ENCODE measurements at places on chromosomes 3 and 15.

DNA sequence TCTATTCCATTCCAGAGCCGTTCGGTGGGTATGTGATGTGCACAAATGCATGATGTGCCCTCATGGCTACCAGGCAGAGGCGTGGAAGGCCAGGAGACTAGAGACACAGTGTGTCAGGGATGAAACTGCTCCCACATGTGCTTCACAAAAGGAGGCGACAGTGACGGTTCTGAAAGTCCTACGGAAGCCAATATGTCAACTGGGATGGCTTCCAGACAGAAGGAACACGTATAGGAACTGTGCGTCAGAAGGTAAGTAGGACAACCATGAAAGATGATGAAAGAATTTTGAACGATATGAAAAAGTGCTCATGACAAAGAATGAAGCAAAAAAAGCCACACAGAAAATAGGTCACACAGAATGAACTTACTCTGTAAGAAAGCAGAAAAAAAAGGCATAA is 34.1 kb downstream of the GLB1 start:
- DNase-seq, result no peak

DNA sequence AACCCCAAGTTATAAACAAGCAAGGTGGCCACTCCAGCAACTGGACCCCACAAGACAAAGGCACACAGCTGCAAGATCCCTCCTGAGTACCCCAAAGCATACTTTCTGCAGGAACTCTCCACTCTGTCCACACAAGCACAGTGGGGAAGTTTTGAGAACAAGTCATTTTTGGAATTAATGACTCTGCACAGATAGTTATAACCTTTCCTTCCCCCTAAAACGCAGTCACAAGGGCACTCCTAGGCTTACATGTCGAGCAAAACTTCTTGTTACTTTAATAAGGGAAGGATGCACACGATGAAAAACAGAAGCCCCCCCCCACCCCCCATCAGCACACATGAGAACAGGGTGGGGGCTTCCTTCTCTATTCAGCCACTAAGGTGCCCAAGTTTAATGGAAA is 1.2 kb downstream of the STIMATE start:
- DNase-seq, result no peak

DNA sequence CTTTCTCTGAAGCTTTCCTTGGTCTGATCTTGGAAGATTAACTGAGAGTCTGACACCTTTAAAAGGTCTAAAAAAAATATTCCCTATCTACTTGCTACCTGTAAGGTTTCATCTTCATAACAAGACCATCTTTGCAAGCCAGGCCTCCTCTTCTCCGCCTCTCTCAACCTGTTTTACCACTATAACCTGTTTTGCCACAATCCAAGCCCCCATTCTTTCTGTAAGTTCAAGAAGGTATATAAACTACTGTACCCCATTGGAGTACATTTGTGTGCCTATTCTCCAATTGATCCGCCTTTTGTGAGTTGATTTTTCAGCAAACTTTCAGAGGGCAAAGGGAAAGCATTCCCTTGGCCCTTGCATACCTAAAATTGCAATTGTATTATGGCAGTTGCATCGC is 319.3 kb upstream of the NECTIN3 start:
- no peak for DNase-seq

GRCh38 chr3:184590795-184591194 is 29.2 kb downstream of the EPHB3 start:
- no peak for DNase-seq

GRCh38 chr15:63517202-63517601 is 12.8 kb downstream of the USP3 start:
- no peak for DNase-seq

DNA sequence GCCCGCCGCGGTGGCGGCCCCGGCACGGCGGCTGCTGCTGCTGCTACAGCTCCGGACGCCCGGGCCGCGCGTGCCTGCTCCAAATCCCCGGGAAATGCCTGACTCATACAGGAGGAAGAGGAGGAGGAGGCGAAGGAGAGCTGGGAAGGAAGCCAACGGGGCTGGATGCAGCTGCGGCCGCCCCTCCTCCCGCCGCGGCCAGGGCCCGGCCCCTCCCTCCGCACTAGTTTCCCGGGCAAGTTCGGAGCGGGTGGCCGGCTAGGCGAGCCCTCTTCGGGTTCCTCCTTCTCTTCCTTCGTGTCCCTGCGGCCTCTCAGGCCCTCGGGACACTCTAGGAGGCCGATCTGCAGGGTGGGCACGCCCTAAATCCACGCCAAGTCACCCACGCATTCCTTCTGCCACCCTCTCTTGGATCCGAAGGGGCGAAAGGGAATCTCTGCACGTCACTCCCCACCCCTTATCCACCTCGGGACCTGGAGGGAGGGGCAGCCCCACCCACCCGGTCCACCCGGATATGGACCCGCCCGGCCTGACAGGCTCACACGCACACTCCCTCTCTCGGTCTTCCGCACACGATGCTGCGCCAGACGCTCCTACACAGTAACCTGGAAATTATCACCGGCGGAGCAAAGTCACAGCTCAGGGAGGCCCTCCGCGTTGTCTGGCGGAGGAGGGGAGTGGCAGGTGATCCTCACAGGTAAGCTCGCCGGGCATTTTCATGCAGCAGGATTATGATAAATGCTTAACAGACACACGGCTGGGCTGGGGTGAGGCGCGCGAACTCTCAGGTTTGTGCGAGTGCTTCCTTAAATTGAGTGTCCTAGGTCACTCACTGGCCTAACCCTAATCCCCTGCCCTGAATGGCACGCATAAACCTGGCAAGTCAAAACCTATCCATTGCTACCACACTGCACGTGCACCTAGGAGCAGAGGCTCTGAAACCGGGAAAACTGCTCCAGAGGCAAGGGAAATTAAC is at the start of the genes OSBPL10 and ZNF860:
OSBPL10 (minus strand) TSS at position 57 of the 976 bp plus-strand sequence. CDS start 83 bp downstream, outside the sequence.
ZNF860 (plus strand) TSS at position 545 of the 976 bp plus-strand sequence. CDS start 7,330 bp downstream, outside the sequence.
- peak; percentile 66 for DNase-seq

GRCh38 chr15:63043335-63044076 is 959 bp downstream of the TPM1 start:
- DNase-seq, result peak; percentile 56

DNA sequence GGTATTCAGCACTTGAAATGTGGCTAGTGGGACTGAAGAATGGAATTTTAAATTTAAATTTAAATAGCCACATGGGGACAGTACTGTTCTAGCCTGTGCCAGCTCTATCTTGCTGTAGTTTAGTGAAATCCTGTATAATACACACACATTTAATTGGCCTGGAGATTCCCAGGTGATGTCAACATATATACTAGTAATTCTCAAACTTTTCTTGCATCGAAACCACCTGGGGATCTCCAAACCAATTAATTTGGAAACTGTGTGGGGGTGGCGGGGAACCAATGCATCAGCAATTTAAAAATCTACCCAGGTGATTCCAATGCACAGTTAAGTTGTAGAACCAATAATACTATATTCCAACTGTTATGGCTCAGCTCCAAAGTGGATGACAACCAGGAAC is 228.9 kb upstream of the MRPL3 start:
- DNase-seq, result no peak

GRCh38 chr3:110236976-110237610 is 834.5 kb upstream of the NECTIN3 start:
- DNase-seq, result no peak

GRCh38 chr15:31399544-31400171 is 73.0 kb downstream of the KLF13 start:
- DNase-seq, result no peak

GRCh38 chr3:2513986-2514385 is 415.3 kb downstream of the CNTN4 start:
- no peak for DNase-seq

GRCh38 chr3:189132839-189133238 is 38.9 kb upstream of the TPRG1 start:
- no peak for DNase-seq

GRCh38 chr3:125431391-125431790 is 56.3 kb upstream of the ZNF148 start:
- DNase-seq, result no peak

DNA sequence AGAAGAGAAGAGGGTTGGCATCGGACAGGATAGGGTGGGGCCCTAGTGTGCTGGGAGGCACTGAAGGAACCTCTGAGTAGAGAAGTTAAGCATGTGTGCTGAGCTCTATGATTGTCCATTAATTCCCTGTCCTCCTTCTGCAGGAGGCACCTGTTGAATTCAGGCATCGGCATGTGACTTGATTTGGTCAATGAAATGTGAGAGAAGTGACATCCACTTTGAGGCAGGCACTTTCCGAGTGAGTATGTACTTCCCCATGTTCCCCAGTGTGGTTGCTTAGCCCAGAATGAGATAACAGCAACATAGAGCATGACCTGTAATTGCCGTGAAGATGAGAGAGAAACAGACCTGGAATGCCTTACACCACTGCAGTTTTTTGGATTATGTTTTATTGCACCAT is 224.8 kb downstream of the RPLP1 start:
- no peak for DNase-seq

DNA sequence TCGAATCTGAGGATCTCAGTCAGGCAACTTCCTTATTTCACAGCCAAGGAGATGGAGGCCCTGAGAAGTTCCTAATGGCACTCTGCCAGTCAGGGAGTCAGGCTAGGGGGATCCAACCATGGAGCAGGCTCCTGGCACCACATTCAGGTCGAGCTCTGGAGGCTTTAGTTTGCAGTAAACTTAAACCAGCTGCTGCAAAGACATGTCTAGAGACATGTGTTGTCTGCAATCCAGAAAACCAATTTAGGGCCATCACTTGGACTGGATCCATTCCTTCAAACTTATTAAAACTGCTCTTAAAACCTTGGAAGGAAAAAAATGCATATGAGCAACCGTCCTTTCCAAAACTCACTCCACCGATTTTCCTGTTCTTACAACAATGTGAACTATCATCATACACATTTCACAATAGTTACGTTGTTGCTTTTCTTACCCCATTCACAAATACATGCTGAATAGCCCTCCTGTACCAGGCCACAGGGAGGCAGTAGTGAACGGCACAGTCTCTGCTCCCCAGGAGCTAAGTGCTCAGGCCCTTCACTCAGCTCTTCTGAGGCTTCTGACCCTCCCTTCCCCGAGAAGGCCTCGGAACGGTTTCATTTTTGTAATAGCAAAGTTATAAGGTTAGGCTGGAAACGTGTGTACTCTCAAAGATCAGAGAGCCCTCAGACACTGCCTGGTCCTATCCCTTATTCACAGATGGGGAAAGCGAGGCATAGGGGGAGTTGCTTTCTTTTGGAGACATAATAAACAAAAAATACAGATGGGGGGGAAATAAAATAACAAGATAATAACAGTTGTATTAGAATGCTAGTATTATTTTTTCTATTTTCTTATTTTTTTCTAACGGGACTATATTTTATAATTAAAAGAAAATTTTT is 20.1 kb downstream of the RFT1 start:
- DNase-seq, result peak; percentile 49

DNA sequence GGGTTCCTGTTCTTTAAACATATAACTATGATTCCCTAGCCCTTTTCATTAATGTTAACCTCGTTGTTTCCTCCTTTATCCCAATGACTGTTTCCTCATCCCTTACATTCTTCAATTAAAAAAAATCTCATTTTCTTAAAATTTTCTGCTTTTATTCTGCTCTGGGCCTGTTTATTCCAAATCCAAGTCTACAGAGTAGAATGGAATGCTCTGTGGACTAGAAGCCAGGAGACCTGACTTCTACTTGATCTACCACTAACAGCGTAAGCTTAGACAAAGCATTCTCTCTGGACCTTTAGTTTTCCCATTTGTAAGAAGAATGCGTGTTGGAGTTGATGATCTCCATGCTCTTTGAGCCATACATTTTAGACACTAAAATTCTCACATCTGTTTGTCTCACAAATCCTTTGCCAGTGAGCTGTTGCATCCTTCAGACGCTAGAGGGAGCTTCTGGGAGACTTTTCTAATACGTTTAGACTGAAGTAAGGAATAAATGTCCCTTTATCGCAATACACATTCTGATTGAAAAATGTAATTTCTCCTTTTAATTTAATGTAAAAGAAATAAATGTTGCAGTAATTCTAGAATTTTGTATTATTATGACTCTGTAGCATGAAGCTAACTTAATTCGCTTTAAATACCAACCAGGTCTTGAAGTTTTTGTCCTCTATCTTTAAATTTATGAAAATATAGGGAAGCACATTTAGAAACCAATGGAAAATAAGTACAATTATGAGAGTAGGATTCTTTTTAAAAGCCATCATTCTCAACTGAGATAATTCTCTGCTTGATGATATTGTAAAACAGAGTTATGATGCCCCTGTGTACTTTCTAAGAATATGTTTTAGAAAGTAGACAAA is 21.7 kb upstream of the GMNC start:
- peak; percentile 12 for DNase-seq

- no peak for DNase-seq
These were observed 342.7 kb downstream of the PTPRG start for GRCh38 chr3:61903931-61904657.

DNA sequence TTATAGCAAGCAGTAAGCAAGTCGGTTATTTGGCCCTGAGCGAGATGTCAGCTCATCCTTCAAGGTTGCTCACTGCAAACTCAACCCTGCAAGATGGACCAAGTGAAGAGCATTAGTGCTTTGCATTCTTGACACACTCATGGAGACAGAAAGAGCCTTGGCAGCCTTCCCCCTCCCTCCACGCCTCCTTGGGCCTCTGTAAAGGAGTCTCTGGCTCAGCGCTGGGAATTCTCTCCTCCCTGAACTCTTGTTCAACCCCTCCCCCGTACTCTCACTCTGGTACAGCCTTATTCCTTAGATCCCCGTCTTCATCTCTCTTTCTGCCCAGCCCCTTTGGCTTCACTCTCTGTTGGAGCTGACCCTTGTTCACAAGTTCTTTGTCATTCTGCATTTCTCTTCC is 2.2 kb upstream of the CX3CR1 start:
- DNase-seq, result no peak

GRCh38 chr15:90871716-90872485 is 3.5 kb downstream of the FURIN start:
- DNase-seq, result peak; percentile 53

GRCh38 chr3:115635406-115635805 is 12.1 kb downstream of the GAP43 start:
- no peak for DNase-seq

DNA sequence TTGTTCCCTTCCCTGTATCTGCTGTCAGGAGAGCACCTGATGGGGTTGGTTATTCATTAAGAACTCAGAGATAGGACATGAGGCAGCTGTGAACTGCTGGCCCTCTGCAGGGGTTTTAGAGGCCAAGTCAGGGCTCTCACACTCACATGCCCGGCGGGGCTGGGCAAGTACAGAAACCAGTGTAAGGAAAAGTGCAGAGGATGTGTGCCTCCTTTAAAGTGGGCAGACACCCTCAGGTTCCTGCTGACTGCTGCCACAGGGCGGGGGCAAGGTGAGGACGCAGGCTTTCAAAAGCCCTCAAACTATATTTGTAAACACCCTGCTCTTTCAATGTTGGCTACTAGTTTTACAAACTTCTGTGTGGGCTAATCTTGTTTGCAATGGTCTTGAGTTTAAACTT is 22.4 kb downstream of the CXCR6 start:
- no peak for DNase-seq

DNA sequence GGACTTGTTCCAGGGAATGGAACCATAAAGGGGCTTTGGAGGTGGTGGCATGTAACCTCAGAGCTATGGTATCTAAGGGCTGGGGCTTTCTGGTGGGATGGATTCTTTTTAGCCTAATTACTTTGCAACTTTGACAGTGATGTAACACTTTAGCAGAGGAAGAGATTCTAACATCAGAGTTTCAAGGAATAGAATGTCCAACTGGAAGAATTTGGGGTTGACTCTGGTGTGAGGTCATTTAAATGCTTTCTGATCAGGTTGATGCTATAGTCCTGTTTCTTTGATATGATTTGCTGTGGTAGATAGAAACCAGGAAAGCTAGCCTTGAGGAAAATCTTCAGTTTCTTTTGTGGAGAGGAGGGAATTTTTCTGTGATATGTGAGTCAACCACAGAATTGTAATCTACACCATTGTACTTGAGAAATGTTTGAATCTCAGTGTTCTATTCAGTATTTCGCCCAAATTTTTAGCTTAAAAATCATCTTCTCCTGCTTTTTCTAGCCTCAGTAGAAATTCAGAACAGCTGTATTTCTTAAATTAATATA is 40.0 kb downstream of the ATP2C1 start:
- DNase-seq, result no peak
